Activated naive CD8-positive, alpha-beta T cell treated with anti-CD3 and anti-CD28 coated beads, Interleukin-2, amount 10 ng/mL, durations not matched to agents 7 days and 5 days (primary cell): ENCODE measurements at places on chromosomes 2 and 18.

DNA sequence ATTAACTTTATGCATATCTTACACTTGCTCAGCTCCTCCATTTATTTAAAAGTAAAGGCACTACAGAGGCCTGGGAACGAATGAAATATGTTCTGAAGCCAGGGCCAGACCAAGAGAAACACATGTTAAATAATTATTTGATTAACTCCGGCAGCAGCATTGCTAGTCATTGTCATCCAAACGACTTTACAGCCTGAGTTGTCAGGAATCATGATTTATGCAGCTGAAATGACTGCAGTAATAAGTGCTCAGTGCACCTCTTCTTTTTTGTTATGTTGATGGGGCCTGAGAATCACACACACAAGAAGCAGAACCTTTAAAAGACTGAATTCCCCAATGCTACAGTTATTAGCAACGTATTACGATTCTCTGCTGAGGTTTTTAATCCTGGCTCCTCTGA is 58.9 kb downstream of the EPHA4 start:
- DNase-seq = no peak

GRCh38 chr2:111632661-111633060 is 251.3 kb downstream of the ANAPC1 start:
- peak; percentile 45 for DNase-seq

- DNase-seq = no peak
Observed at GRCh38 chr2:208373460-208374089, 33.0 kb upstream of the PTH2R start.

- DNase-seq = no peak
Observed at GRCh38 chr2:151757861-151758260, 23.6 kb upstream of the NEB start.

GRCh38 chr2:215553946-215554345 is 118.1 kb upstream of the FN1 start:
- DNase-seq = no peak

DNA sequence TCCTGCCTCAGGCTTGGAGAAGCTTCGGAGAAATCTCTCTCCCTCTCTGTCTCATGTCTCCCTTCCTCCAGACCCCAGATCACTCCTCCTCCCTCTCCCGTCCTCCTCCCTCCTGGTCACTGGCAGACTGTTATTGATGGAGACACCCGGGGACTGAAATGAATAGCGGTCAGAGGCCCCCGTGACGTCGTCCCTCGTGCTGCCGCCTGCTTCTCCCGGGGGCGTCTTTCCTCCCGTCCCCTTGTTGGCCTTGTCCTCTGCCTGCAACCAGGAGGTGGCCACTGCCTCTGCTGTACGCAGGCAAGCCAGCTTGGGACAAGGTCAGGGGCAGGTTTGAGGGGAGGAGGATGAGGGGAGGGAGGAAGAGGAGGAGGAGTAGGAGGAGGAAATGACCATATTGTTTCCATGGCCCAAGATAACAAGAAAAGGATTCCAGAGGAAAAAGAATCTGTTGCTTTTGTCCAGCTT is 78.2 kb downstream of the CELF4 start:
- no peak for DNase-seq

GRCh38 chr2:233083782-233084181 is 23.6 kb downstream of the INPP5D start:
- DNase-seq = no peak

DNA sequence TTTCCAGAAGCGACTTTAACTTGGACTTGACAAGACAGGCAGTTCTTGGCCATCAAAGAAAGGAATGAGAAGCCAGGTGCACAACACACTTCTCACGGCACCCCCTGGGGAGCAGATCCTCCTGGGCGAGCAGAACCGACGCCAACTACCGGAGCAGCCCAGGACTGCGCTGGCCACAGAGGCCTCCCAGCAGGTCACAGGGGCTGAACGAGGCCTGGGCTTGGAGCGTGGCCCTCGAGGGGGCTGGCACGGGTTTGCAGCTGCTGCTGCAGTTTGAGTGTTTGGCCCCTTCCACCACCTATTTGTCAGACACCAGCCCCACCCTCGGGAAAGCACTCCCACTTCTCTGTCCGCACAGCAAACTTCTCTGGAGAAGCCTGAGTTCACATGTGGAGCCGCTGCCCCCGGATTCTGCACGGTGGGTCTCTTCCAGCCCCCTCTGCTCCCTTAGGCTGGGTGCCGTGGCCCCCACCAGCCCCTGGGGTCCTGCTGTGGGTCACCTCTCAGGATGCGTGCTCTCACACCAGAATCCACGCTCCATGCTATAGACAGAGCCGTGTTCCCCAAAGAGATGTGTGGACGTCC is 306.7 kb upstream of the SALL3 start:
- no peak for DNase-seq

DNA sequence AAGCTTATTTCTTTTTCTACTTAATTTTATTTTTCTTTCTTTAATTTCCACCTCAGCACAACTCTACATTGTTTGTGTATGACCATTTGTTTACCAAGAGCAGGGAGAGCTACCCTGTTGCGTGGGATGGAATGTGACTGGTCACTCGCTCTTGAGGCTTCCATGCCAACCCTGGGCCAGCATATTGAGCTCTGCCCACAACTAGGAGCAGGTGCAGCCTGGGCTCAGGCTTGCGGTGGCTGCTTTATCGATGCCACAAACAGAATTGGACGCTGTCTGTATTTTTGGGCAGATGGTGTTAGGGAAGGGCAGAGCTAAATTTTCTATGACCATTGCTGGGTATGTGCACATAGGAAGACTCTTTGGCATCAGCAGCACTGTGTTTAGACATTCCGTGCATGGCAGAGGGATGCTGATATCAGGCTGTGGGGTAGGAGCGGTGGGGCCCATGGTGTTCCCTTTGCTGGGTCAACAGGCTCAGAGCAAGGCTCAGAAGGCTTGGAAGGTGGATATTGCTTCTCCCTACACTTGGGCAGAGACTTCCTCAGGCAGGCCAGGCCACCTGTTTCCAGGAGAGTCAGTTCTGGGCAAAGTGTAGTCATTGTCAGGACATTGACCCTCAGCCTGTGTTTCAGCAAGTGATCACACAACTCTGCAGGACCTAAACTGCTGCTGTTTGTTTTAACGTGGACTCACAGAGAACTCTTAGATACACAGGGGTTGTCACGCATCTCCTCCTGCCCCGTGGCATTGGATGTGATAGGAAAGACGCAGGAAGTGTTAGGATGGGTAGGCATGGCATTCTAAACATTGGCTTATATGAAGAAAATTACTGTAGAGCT is 40.2 kb downstream of the TMEM182 start:
- DNase-seq = no peak
